ENCODE measurements at places on chromosomes 13 and 19.
A peak's percentile ranks its signal among the peaks of the same experiment; 100 is the strongest.

GRCh38 chr13:97174638-97175037 lies 47.5 kb upstream of the MBNL2 start:
- no peak for DNase-seq

DNA sequence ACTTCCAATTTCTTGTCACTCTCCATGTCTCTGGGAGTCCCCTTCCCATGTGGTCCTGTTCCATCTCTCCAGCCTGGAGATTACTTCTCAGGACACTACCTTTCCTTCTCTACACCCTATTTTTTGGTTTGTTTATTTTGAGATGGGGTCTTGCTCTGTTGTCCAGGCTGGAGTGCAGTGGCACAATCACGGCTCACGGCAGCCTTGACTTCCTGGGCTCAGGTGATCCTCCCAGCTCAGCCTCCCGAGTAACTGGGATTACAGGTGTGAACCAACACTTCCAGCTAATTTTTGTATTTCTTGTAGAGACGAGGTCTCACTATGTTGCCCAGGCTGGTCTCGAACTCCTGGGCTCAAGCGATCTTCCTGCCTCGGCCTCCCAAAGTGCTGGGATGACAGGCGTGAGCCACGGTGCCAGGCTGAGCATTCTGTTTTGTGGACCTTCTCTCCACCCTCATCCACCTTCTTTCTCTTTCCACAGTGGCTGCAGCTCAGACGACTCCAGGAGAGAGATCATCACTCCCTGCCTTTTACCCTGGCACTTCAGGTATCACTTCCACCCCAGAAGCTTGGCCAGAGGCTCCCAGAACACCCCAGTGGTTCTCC lies 644 bp downstream of the HCST start:
- no peak for DNase-seq

DNA sequence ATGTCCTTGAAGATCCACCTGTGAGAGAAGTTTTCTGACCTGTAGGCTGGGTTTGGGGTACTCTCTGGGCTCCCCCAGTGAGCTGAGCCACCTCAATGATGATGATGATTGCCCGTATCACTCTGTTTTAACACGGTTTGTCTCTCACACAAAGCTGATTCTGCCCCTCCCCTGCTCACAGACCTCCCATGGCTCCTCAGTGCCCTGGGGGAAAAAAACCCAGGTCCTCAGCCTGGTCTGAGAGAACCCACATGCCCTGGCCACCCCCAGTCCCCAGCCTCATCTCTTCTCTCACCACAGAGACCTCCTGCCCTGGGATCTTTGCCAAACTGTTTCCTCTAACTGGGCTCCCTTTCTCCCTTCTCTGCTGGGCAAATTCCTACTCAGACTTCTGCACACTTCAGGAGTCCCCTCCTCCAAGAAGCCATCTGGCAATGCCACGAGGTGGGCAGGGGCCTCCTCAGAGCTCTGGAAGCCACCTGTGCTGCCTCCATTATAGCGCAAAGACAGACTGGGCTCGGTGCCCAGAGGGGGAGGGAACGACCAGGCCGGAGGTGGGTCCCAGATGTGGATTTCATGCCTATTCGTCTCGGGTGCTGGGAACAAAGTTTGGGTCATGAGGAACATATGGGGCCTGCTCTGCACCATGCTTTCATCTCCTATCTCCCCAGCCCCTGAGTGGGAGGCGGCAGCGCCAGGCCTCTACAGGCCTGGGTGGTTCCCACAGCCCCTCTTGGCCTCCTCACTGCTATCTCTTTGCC lies 8.5 kb upstream of the CA11 start:
- DNase-seq, result no peak

DNA sequence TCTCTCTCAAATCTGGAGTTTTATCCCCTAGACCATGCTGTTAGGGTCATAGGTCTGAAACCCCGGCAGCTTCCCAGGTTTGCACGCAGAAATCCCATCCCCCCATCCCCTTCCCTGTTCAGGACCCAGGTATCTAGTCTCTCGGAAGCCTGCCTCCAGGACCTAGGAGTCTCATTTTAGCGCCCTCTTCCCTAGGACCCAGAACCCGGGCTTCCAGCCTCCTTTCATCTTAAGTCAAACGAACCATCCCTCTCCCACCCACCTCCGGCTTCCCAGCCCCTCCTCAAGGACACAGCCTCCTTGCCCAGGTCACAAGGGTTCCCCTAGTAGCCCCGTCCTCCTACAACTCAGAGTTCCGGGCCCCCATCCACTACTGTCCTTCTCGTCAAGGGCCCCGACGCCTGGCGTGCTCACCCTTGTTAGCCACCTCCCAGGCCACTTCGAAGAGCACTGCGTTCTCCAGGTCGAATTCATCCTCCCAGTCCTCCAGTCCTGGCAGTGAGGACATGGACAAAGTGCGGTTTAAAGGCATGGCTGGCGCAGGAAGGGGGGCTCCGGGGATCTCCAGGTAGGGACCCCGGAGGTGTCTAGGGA lies 431 bp downstream of the GYS1 start:
- no peak for DNase-seq

DNA sequence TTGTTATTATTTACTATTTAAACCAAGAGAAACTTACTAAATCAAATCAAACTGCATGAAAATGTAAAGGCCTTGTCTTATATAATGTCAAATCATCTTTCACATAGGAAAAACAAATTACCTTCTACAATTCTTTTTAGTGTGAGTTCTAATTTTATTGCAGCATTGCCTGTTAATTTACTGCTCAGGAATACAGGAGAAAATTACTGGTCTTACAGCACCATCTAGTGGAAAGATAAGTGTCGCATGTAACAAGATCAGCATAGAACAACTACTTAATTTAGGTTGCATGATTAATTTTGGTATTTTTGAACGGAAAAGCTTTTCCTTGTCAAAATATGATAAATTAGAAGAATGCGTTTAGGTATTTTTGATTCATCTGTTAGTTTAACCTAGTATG lies 502.7 kb downstream of the UQCRFS1 start:
- peak; percentile 4 for DNase-seq

- DNase-seq, result no peak
Measured at GRCh38 chr19:5799247-5800241, 5.3 kb upstream of the NRTN start.

DNA sequence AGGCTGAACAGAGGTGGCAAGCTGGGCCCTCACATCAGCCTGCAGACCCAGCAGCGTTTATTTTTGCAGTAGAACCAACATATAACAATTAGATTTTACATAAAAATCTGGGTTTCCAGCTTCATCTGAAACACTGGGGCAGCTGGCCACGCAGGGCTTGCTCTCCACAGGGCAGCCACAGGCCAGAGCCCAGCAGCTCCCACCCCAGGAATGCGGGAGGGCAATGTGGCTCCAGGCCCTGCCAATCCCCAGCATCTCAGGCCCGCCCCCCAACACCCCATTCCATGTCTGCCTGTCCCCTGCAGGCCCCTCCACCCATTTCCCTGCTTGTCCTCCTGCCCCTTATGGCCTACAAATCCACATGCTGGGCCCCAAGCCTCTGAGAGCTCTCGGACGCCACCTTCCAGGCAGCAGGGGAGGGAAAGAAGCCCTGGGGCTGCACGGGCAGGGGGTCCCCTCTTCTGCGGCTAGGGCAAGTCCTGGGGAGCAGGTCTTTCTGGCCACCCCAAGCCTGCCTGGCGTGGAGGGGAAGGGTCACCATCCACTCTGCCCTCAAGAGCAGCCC lies 15.0 kb upstream of the VSTM2B start:
- DNase-seq, result no peak

DNA sequence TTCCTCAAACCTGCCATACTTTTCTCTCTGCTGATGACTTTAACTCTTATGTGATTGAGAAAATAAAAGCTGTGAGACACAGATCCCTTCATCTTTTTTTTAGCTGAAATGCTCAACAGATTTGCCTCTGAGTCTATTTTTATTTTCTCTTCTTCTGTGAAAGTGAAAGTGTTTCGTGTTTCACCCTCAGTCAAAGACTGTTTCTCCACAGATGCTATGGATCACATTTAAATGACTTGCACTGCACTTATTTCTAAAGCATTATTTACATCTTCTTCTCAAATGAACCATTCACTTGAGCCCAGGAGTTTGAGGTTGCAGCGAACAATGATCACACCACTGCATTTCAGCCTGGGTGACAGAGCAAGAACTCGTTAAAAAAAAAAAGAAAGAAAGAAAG lies 890.1 kb upstream of the PCDH20 start:
- no peak for DNase-seq

DNA sequence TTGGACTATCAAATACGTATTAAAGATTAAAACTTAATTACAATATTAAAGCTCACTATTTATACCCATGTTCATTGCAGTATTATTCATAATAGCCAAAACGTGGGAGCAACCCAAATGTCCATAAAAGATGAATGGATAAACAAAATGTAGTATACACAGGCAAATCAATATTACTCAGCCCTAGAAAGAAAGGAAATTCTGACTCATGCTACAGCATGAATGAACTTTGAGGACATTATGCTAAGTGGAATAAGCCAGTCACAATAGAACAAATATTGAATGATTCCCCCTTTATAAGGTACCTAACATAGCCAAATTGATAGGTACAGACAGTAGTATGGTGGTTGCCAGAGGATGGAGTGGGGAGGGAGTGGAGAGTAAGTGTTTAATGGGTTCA lies 457.3 kb downstream of the FGF14 start:
- no peak for DNase-seq

DNA sequence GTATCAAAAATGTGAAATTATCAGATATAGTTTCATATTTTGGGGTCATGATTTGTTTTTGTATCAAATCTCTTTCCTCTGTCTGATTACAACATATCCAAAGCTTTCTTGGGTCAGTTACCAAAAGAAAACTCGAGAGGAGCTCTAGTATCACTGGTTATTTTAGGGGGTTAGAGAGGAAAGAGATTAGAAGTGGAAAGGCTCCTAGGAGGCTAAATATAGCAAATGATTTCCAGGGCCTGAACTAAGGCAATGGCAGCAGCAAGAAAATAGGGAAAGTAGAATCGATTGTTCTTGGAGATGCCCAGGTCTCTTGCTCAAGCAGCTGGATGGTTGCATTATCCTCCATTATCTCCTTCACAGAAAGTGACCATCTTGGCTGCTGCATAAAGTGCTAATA lies 72.9 kb downstream of the NHLRC3 start:
- no peak for DNase-seq
